ENCODE measurements at places on chromosomes 7 and 10.

- no peak for DNase-seq
Measured at GRCh38 chr7:27164367-27165088, 809 bp downstream of the HOXA9 start.

DNA sequence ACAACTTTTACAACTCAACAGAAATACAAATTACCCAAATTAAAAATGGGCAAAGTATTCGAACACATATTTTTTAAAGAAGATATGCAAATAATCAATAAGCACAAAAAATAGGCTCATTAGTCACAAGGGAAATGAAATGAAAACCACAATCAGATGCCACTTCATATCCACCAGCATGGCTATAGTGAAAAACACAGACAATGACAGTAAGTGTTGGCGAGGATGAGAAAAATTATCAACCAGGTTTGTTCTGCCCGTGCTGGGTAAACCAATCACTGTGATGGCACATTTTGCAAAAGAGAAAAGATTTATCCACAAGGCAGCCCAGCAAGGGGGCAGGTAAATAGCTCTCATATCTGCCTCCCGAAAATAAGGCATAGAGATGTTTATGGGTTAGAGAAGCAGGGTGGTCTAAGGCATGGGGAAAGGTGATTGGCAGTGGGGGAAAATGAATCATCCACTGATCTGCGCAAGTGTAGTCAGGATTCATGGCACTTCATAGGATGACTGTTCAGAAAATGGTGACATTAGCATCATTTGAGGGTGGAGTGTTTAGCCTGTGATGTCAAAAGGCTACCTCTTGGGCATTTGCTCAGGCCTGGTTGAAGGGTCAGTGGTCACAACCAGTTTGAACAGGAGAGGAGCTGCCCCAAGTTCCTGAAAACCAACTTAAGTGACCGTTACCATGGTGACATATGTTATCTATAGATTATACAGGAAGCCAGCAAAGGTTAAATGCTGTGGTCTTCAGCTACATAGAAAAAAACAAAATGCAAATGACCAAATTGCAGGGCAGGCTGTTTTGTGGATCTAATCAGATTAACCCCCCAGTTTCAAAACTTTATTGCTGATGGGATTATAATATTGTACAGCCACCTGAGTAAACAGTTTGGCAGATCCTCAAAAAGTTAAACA is 8.0 kb upstream of the CFAP70 start:
- no peak for DNase-seq

DNA sequence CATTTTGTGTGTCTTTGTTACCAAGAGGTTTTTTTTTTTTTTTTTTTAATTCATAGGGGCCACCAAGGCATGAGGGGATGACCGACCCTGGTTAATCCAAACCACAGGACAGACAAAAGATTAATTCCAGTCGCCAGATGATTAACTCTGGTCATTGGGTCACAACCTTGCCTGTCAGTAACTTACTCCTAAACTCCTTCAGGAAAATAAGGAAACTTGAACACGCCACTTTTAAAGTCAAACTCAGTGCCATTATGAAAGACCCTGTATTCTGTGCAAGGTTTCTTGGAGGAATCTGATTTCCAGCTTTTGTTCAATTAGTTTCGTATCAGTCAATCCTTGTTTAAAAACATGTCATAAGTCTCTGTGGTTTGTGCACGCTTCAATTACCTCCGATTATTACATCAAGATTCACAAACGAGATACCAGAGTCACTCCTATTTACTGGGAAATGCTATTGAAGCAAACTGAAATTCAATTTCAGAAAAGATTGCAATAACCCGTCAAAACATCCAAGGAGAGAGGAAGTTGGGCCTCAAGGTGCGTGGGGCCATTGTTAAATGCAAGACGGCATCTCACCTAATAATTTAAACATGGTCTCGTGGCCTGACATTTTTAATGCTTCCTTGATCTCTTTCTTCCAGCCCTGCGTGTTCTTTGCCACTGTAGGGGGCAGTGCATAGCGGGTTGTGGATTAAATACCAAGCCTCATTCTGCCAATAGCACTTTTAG is 44.0 kb downstream of the NRP1 start:
- no peak for DNase-seq

DNA sequence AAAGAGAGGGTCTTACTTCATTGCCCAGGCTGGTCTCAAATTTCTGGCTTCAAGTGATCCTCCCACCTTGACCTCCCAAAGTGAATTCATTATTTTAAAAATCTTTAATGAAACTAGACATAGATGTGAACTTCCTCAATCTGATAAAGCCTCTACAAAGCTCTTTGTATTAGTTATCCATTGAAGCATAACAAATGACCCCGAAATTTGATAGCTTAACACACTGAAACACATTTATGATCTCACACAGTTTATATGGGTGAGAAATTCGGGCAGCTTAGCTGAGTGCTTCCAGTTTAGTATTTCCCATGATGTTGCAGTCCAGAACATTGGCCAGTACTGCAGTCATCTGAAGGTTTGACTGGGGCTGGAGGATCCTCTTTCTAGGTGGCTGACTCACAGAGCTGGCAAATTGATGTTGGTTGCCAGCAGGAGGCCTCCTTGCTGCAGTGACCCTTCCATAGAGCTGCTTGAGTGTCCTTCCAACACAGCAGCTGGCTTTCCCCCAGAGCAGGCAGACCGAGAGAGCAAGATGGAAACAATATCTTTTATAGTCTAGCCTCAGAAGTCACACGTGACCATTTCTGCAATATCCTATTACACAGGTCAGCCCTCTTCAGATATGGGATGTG is 16.6 kb upstream of the WNT8B start:
- DNase-seq, result no peak

- DNase-seq, result no peak
Measured at GRCh38 chr10:116774728-116775151, 32.4 kb upstream of the HSPA12A start.

GRCh38 chr7:85469446-85470010 is 282.7 kb upstream of the SEMA3D start:
- no peak for DNase-seq

DNA sequence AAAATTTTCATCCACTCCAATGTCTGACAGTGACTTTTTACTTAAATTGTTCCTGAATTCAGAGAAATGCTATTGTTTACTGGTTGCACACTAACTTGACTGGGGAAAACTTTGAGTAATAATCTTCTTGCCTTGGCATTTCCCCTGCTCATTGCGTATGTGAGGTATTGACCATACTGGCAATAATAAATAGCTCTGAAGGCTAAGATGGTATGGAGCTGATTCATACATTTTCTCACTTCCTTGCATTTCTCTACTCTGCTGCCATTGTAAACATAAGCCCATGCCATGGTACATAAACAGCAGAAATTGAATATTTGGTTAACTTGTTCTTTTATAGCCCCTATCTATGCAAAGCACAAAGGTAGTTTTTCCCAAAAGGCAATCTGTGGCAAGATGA is 290.0 kb downstream of the RNLS start:
- DNase-seq, result no peak

DNA sequence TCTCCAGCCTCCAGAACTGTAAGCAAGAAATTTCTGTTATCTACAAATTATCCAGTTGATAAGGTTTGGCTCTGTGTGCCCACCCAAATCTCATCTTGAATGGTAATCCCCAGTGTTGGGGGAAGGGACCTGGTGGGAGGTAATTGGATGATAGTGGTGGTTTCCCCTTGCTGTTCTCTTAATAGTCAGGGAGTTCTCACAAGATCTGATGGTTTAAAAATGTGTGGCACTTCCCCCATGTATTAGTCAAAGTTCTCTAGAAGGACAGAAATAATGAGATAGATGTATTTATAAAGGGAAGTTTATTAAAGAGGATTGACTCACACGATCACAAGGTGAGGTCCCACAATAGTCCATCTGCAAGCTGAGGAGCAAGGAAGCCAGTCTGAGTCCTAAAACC is 56.2 kb upstream of the APBB1IP start:
- DNase-seq, result no peak
